ENCODE measurements at places on chromosomes 5 and 9.

DNA sequence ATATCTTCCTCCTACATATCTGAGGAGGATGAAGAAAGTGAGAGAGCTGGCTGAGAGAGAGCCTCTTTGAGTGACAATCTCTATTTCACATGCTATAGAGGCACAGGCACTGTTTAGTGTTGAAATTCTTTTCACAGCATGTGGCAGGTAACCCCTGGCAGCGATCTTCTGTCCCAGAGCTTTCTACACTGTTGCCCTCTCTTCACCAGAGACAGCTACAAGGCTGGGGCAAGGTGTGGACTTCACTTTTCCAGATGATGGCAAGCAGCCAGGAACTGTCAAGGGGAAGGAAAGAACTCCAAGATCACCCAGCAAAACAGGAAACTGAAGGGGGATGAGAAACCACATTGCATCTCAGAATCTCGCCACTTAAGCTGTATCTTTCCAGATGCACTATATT lies 205.2 kb downstream of the CAAP1 start:
- H3K27ac ChIP-seq = no peak overlapping the region
- H3K27me3 ChIP-seq = no peaks in the 10 kb centered on the region
- DNase-seq = no peak
- H3K36me3 ChIP-seq = no peaks in the 10 kb centered on the region
- H3K4me1 ChIP-seq = no peaks in the 10 kb centered on the region
- no peak overlapping the region for H3K4me3 ChIP-seq

DNA sequence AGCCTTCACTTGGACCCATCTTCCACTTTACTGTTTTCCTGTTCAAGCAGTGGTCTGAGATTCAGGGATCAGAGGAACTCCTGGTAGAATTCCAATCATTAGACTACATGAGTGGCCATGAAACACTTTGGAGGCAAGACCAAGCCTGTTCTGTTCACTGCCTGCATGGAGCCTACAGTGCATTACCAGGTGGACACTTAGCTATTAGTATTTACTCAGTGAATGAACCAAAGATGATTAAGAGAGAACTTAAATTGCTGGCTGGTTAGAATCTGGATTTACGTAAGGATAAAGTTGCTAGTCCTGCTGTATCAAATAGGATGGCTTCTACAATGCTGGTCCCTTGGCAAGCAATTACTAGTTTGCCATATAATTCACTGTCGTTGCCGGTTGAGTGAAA lies 245.5 kb downstream of the ARRDC3 start:
- H3K27me3 ChIP-seq = no peaks in the 10 kb centered on the region
- no peak overlapping the region for H3K27ac ChIP-seq
- no peaks in the 10 kb centered on the region for H3K36me3 ChIP-seq
- no peak overlapping the region for H3K4me3 ChIP-seq
- H3K4me1 ChIP-seq = no peaks in the 10 kb centered on the region
- no peak for DNase-seq

- H3K4me3 ChIP-seq = no peak overlapping the region
- no peaks in the 10 kb centered on the region for H3K4me1 ChIP-seq
- H3K27ac ChIP-seq = no peak overlapping the region
- no peak for DNase-seq
- no peaks in the 10 kb centered on the region for H3K36me3 ChIP-seq
Measured at GRCh38 chr5:137521246-137521645, 22.1 kb upstream of the SPOCK1 start.

GRCh38 chr9:114638404-114638803 lies 19.2 kb downstream of the TEX53 start:
- DNase-seq = no peak
- H3K27ac ChIP-seq = no peak overlapping the region
- no peaks in the 10 kb centered on the region for H3K27me3 ChIP-seq

DNA sequence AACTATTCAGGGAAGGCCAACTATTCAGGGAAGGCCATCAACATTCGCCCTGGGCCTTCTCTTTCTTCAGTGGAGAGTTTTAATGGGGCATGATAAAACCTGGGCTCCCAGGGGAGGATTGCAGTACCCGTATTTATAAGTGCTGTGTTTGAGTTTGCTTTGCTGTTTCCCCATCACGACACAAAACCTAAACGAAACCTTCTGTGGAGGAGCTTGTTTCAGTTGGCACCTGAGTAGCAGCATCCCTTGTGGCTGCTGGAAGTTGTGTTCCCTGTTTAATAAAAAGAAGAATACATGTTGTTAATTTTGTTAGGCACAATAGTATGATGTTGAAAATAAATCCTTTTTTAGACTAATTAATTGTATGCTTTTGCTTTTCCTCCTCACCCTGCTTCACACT lies 8.3 kb downstream of the WDR31 start:
- no peaks in the 10 kb centered on the region for H3K4me1 ChIP-seq
- no peaks in the 10 kb centered on the region for H3K27me3 ChIP-seq
- no peak for DNase-seq
- no peak overlapping the region for H3K4me3 ChIP-seq

DNA sequence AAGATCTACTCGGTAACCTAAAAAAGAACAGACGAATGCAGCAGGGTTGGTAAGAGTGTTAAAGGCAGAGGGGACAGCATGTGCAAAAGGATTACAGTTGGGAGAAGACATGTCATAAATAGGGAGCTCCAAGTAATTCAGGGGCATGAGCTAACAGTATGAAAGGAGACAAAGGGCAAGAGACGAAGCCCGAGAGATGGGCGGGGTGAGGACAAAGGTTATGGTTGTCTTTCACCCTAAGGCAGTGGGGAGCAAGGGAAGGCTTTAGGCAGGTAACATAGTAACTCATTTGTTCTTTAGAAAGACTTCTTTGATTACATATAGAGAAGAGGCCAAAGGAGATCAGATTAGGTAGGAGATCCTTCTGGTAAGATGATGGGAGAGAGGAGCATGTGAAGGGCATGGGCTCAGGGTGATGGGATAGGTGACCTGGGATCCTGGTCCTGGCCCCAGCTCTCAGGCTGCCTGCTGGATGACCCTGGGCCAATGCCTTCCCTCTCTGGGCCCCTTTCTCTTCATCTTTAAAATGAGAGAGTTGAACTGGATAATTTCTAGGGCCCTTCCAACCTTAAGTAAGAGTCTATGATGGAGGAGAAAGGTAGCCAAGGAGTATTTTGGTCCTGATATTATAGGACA lies 19.5 kb downstream of the MORN5 start:
- DNase-seq = peak; percentile 52
- H3K4me3 ChIP-seq = no peak overlapping the region
- no peaks in the 10 kb centered on the region for H3K27me3 ChIP-seq
- no peaks in the 10 kb centered on the region for H3K4me1 ChIP-seq
- peak overlapping the region; percentile 43 for H3K27ac ChIP-seq
- no peaks in the 10 kb centered on the region for H3K36me3 ChIP-seq

GRCh38 chr9:113395000-113395861 lies 5.9 kb downstream of the ALAD start:
- H3K27ac ChIP-seq = no peak overlapping the region
- H3K36me3 ChIP-seq = peaks cover 23% of the 10 kb centered on the region
- H3K4me1 ChIP-seq = peaks cover 23% of the 10 kb centered on the region
- no peak overlapping the region for H3K4me3 ChIP-seq

- H3K27me3 ChIP-seq = no peaks in the 10 kb centered on the region
- DNase-seq = no peak
- H3K27ac ChIP-seq = no peak overlapping the region
- no peaks in the 10 kb centered on the region for H3K4me1 ChIP-seq
Measured at GRCh38 chr9:108039493-108039892, 549.9 kb upstream of the KLF4 start.

GRCh38 chr9:114462791-114463190 lies 42.5 kb downstream of the WHRN start:
- H3K4me3 ChIP-seq = no peak overlapping the region
- no peaks in the 10 kb centered on the region for H3K27me3 ChIP-seq
- no peak for DNase-seq
- no peak overlapping the region for H3K27ac ChIP-seq
- no peaks in the 10 kb centered on the region for H3K4me1 ChIP-seq

GRCh38 chr9:18261181-18261580 lies 212.8 kb upstream of the ADAMTSL1 start:
- no peaks in the 10 kb centered on the region for H3K36me3 ChIP-seq
- no peak for DNase-seq
- no peak overlapping the region for H3K27ac ChIP-seq
- H3K4me3 ChIP-seq = no peak overlapping the region

GRCh38 chr5:111412593-111412992 lies 99.7 kb downstream of the STARD4 start:
- no peak overlapping the region for H3K4me3 ChIP-seq
- no peaks in the 10 kb centered on the region for H3K27me3 ChIP-seq
- no peak overlapping the region for H3K27ac ChIP-seq
- H3K36me3 ChIP-seq = no peaks in the 10 kb centered on the region

GRCh38 chr9:297104-297972 lies 82.7 kb downstream of the DOCK8 start:
- H3K27ac ChIP-seq = no peak overlapping the region
- no peaks in the 10 kb centered on the region for H3K4me1 ChIP-seq
- H3K27me3 ChIP-seq = no peaks in the 10 kb centered on the region
- no peak overlapping the region for H3K4me3 ChIP-seq
- no peaks in the 10 kb centered on the region for H3K36me3 ChIP-seq
- DNase-seq = peak; percentile 29

DNA sequence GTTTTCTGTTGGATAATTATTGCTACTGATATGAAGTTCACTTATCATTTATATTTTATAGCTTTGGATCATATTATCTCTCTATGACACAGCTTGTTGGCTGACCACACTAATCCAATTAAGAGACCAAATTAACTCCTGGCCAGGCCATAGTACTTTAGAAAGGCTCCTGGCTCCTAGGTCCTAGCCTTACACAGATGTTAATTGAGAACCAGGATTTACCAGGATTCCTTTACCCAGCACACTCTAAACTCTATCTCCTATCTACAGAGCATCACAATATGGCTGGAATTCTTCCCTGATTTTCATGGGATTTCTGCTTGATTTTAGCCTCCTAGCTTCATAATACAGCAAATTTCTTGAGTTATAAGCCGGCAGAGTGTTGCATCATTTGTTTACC lies 80.3 kb downstream of the SLCO6A1 start:
- H3K4me1 ChIP-seq = no peaks in the 10 kb centered on the region
- no peak for DNase-seq
- no peaks in the 10 kb centered on the region for H3K27me3 ChIP-seq
- H3K36me3 ChIP-seq = no peaks in the 10 kb centered on the region

GRCh38 chr5:154966874-154967273 lies 26.0 kb downstream of the MRPL22 start:
- H3K4me3 ChIP-seq = no peak overlapping the region
- H3K36me3 ChIP-seq = peaks cover 23% of the 10 kb centered on the region
- no peaks in the 10 kb centered on the region for H3K4me1 ChIP-seq
- no peak for DNase-seq

DNA sequence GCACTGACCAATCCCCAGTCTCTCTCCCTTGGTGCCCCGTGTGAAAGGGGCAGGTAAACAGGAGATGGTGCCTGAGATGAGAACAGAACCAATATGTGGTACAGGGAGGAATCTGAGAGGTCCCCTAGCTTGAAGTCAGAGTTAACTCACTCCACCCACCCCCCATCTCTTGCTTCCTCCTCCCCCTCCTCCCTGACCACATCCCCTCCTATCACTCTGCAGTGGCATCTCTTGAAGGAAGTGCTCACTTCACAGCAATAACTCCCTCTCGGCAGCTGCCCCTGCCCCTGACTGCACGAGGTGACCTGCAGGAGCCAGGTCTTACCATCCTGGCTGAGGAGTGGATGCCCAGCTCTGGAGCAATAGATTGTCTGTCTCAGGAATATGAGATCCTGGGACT lies 224.0 kb downstream of the GAS1 start:
- DNase-seq = no peak
- no peak overlapping the region for H3K4me3 ChIP-seq
- H3K27ac ChIP-seq = peak overlapping the region; percentile 4
- H3K27me3 ChIP-seq = no peaks in the 10 kb centered on the region

DNA sequence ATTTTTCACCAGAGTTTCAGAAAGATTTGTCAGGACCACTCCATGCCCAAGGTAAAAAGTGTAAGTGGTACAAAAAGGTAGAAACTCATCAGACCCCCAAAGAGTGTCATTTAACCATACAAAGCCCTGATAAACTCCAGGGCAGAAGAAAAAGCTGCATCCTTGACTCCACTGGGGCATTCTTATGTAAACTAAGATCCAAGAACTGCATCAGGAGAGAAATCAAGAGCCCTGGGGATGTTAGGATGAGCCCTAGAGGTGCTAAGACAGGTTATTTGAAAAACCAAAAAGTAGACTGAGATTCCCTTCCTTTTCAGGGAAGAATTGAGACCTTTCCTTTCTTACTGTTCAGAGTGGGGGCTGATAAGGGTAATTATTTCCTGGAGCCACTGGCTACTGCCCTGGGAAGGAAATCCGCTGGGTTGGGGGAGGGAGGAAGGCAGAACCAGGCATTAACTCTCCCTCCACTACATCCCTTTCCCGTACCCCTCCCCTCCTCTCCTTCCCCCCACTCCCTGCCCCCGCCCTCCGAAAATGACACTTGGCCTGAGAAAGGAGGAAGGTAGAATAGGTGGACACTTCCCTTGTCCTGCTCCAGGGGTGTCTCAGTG lies 54.7 kb downstream of the FXN start:
- H3K36me3 ChIP-seq = no peaks in the 10 kb centered on the region
- no peak overlapping the region for H3K27ac ChIP-seq
- no peak overlapping the region for H3K4me3 ChIP-seq
- H3K27me3 ChIP-seq = no peaks in the 10 kb centered on the region

DNA sequence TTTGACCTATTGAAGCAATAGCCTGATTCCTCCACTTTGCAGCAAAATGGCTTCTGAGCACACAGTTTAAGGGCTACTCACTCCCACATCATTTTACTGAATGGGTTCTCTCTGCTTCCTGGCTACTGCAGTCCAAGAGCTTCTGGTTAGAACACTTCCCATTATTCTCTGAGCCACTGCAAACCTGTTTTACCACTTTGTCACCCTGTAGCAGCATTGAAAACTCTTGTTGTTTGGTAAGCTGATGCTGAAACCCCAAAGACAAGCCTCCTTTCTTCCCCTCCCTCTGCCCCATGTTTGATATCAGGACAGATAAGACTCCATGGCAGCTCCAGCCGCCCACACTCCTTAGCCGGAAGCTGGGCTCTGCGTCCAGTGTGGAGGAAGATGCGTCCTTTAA lies 84.4 kb upstream of the RARS1 start:
- no peaks in the 10 kb centered on the region for H3K4me1 ChIP-seq
- H3K4me3 ChIP-seq = no peak overlapping the region
- no peak for DNase-seq
- H3K27ac ChIP-seq = no peak overlapping the region

GRCh38 chr9:1939926-1940368 lies 75.2 kb upstream of the SMARCA2 start:
- H3K4me1 ChIP-seq = no peaks in the 10 kb centered on the region
- no peak overlapping the region for H3K4me3 ChIP-seq
- no peaks in the 10 kb centered on the region for H3K36me3 ChIP-seq
- no peaks in the 10 kb centered on the region for H3K27me3 ChIP-seq
- peak; percentile 22 for DNase-seq
- no peak overlapping the region for H3K27ac ChIP-seq

- no peaks in the 10 kb centered on the region for H3K36me3 ChIP-seq
- DNase-seq = peak; percentile 33
- no peak overlapping the region for H3K4me3 ChIP-seq
- H3K27ac ChIP-seq = no peak overlapping the region
Measured at GRCh38 chr5:156402387-156402921, 75.5 kb downstream of the SGCD start.

GRCh38 chr5:36638056-36638455 lies 31.6 kb downstream of the SLC1A3 start:
- H3K36me3 ChIP-seq = no peaks in the 10 kb centered on the region
- H3K4me3 ChIP-seq = no peak overlapping the region
- no peaks in the 10 kb centered on the region for H3K27me3 ChIP-seq
- no peaks in the 10 kb centered on the region for H3K4me1 ChIP-seq
- H3K27ac ChIP-seq = no peak overlapping the region

- H3K36me3 ChIP-seq = no peaks in the 10 kb centered on the region
- no peak for DNase-seq
- H3K27ac ChIP-seq = no peak overlapping the region
- H3K4me1 ChIP-seq = no peaks in the 10 kb centered on the region
- no peak overlapping the region for H3K4me3 ChIP-seq
Measured at GRCh38 chr5:149697001-149697400, 33.1 kb upstream of the PPARGC1B start.

All from transverse colon (tissue), 4 donors.